ENCODE measurements at places on chromosomes 11 and 22. TPM values are rescaled to one million over a fixed set of nuclear protein-coding genes. Genes with fewer than 3 reads are reported as not detected.

DNA sequence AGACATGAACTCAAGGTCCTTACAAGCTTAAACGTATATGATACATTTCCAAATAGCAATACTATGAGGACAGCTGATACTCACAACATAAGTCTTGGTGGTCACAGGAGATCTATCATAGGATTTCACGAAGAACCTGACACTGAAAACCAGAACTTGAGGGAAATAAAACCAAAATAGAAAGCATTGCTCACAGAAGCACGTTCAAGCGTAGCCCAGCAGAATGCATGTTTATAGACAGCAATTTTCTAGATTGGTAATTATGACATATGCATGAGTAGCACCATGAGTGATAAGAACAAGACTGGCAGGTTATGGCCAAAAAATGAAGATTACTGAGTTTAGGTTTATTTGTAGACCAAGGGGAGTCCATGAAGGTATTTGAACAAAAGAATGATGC lies 243.5 kb downstream of the ETS1 start:
- H3K36me3 ChIP-seq = peaks cover 10% of the 10 kb centered on the region
- DNase-seq = peak; percentile 61
- peak overlapping the region; percentile 95 for H3K27ac ChIP-seq
- H3K4me1 ChIP-seq = peaks cover 93% of the 10 kb centered on the region
- peak overlapping the region; percentile 65 for H3K4me3 ChIP-seq
- no peaks in the 10 kb centered on the region for H3K27me3 ChIP-seq

Gene NLRP10
- not detected for total RNA-seq

DNA sequence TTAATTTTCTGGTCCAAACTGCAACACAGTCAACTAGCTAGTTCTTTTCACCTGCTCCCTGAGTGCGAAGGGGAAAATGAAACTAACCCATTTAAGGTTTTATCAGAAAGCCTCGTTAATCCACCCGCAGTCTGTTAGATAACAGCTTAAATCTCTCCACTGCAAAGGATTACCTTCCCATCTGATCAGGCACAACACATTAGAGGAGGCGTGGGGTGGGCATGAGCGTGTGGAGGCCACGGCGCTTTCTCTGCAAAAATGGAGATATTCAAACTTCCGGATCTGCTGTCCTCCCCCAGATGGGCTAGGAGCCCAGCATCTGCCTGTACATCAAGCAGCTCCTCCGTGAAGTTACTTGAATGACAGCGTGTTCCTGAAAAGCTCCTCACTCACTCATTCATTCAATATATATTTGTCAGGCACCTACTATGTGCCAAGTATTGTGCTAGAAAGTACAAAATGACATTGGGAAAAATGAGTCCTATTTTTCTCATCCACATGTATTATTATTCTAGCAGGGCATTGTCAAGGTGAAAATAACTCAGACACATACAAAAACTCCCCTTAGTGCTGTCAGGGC lies 13.5 kb upstream of the ANKK1 start:
- H3K4me1 ChIP-seq = no peaks in the 10 kb centered on the region
- DNase-seq = no peak
- H3K36me3 ChIP-seq = peaks cover 6% of the 10 kb centered on the region
- H3K4me3 ChIP-seq = no peak overlapping the region

Gene XBP1
- 88.8 TPM for total RNA-seq

DNA sequence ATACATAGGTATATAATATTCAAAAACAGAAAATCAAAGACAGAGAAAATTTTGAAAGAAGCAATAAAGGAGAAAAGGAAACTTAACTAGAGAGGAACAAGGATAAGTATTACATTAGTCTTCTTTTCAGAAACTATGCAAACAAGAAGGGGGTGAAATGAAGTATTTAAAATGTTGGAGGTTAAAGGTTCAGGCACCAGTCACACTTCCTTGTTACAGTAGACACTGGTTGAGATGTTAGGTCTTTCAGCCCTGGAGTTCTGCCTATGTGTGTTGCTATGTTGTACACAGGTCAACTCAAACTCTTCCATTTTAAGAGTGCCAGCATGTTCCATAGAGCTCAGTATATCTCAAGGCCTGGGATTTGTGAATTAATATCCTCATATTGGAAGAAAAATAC lies 6.0 kb upstream of the MS4A4A start:
- H3K36me3 ChIP-seq = no peaks in the 10 kb centered on the region
- DNase-seq = no peak
- peaks cover 27% of the 10 kb centered on the region for H3K27me3 ChIP-seq

GRCh38 chr22:27795053-27795452 lies 6.5 kb downstream of the MN1 start:
- no peak overlapping the region for H3K27ac ChIP-seq
- no peak overlapping the region for H3K4me3 ChIP-seq
- DNase-seq = no peak
- H3K4me1 ChIP-seq = no peaks in the 10 kb centered on the region

DNA sequence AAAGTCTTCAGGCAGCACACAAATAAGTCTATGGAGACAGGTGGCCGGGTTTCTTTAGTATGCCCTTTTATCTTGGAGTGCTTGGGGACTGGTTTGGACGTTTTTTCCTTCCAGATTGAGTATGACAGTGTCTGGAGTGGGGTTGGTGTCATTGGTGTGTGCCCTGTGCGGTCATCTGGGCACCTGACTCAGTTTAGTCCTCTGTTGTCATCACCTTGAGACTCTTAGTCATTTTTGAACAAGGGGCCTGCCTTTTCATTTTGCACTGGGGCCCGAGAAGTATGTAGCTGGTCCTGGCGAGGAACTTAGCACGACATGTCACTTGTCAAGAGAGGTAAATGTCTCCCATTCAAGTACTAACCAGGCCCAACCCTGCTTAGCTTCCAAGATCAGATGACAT lies 27.2 kb upstream of the MYO18B start:
- no peaks in the 10 kb centered on the region for H3K27me3 ChIP-seq
- H3K36me3 ChIP-seq = peaks cover 2% of the 10 kb centered on the region
- H3K4me3 ChIP-seq = no peak overlapping the region
- DNase-seq = no peak

GRCh38 chr11:73359341-73359740 lies 16.9 kb upstream of the RELT start:
- no peaks in the 10 kb centered on the region for H3K36me3 ChIP-seq
- no peak for DNase-seq
- H3K4me1 ChIP-seq = no peaks in the 10 kb centered on the region
- no peaks in the 10 kb centered on the region for H3K27me3 ChIP-seq
- no peak overlapping the region for H3K4me3 ChIP-seq
- H3K27ac ChIP-seq = no peak overlapping the region

DNA sequence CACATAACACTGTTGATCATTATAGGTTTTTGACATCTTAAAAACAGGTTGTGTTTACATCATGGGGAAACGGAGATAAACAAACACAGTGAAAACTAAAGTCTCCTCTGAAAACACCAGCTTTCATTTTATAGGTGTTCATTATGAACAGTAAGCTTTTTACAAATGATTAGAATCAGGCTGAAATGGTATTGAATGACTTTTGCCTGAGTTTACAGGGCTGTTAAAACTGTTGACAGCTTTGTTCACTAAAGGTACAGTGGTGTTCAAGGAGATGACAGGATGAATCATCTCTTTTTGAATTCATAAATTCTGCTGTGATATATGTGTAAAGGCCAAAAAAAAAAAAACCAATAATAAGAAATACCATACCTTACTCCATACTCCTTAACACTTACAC lies 184.6 kb upstream of the CNTN5 start:
- no peak overlapping the region for H3K4me3 ChIP-seq
- DNase-seq = no peak
- no peak overlapping the region for H3K27ac ChIP-seq
- no peaks in the 10 kb centered on the region for H3K27me3 ChIP-seq
- no peaks in the 10 kb centered on the region for H3K36me3 ChIP-seq
